ENCODE measurements at places on chromosomes 11 and 22. TPM values are rescaled to one million over a fixed set of nuclear protein-coding genes. Genes with fewer than 3 reads are reported as not detected.
A peak's percentile ranks its signal among the peaks of the same experiment; 100 is the strongest.

OR52N4 gene
- not detected for polyA plus RNA-seq

NLRP14 gene
- polyA plus RNA-seq: not detected

OLFML1 gene
- polyA plus RNA-seq: not detected

FERMT3 gene
- 0.98 TPM for polyA plus RNA-seq

PLAAT3 gene
- 0.20 TPM for polyA plus RNA-seq

ZNF143 gene
- 32.0 TPM for polyA plus RNA-seq

DNA sequence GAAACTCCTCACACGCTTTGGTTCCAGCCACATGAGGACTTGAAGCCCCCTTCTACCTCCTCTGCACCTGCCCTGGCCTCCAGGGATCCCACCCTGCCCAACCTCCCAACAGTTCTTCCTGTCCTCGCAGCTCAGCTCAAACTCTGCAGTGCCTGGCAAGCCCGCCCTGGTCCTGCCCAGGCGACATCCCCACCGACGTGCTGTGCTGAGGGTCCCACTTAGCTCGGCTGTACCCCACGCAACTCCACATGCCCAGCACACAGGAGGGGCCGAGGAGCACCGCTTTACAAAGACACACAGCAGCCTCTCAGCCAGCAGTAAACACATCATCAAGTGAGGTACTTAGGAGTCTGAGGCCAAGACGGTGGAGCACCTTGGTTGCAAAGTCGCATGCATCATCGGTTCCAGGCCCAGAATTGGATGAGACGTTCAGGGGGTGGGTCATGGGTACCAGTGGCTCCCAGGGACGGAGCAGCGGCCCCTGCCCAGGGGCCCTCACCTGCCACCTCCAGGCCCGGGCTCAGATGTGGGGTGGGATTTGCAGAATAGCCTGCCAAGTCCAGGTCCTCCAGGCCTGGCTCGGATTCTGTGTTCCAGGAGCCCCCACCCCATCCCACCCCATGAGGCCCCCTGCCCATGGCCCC, 72.6 kb downstream of the CELSR1 start:
- no peak for DNase-seq
- peaks cover 20% of the 10 kb centered on the region for H3K4me1 ChIP-seq
- H3K36me3 ChIP-seq: peaks cover 16% of the 10 kb centered on the region
- no peaks in the 10 kb centered on the region for H3K27me3 ChIP-seq
- no peak overlapping the region for H3K4me3 ChIP-seq
- H3K27ac ChIP-seq: no peak overlapping the region

GRCh38 chr11:120224972-120225909, 14.4 kb downstream of the OAF start:
- H3K4me1 ChIP-seq: no peaks in the 10 kb centered on the region
- no peak for DNase-seq
- H3K4me3 ChIP-seq: no peak overlapping the region
- H3K36me3 ChIP-seq: no peaks in the 10 kb centered on the region
- H3K27me3 ChIP-seq: no peaks in the 10 kb centered on the region

GRCh38 chr11:75524665-75525432, 892 bp downstream of the GDPD5 start:
- H3K36me3 ChIP-seq: no peaks in the 10 kb centered on the region
- no peak for DNase-seq
- H3K4me3 ChIP-seq: peak overlapping the region; percentile 56
- peaks cover 11% of the 10 kb centered on the region for H3K27me3 ChIP-seq

DNA sequence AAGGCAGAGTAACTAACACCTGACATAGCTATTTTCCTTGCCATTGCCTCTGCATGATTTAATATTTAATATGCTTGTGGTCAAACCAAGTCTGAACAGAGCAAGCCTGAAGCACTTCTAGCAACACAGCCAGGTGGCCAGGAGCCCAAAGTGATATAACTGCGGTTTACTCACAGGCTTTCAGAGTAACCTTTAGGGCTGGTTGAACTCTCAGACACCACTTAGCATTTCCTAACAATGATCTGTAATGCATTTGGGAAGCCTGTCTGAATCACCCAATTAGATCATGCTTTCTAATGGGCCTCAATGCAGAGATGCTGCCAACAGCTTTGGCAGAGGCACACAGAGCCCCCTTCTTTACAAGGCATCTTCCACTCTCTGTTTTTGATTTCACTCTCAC, 96.1 kb downstream of the FDX1 start:
- no peaks in the 10 kb centered on the region for H3K36me3 ChIP-seq
- DNase-seq: peak; percentile 70
- peaks cover 21% of the 10 kb centered on the region for H3K4me1 ChIP-seq
- peaks cover under 1% of the 10 kb centered on the region for H3K27me3 ChIP-seq
- H3K4me3 ChIP-seq: no peak overlapping the region
- H3K27ac ChIP-seq: peak overlapping the region; percentile 70

- no peaks in the 10 kb centered on the region for H3K27me3 ChIP-seq
- H3K4me1 ChIP-seq: no peaks in the 10 kb centered on the region
- no peak for DNase-seq
- no peak overlapping the region for H3K4me3 ChIP-seq
- H3K27ac ChIP-seq: no peak overlapping the region
Measured at GRCh38 chr11:16843294-16843693, 104.8 kb downstream of the C11orf58 start.

- H3K4me1 ChIP-seq: peaks cover under 1% of the 10 kb centered on the region
- H3K27ac ChIP-seq: no peak overlapping the region
- DNase-seq: no peak
- H3K36me3 ChIP-seq: peaks cover 77% of the 10 kb centered on the region
Measured at GRCh38 chr22:41261541-41262249, 21.0 kb upstream of the CHADL start.

DNA sequence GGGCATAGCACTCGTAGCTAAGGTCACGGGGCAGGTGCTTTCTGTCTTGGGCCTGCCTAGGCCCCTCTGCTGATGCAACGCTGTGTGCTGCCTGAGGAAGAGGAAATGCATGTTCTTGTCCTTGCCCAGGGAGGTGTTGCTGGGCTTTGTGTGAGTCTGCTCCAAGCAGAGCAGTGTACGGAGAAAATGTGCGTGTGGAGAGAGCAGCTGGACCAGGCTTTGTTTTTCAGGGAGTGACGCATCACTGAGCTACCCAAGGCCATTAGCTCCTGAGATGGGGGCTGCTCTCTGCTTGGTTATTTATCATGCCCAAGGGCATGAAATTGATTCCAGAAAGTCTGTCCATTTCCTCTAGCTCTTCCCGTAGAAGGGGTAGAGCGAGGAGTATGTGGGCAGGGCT, 82.9 kb upstream of the THY1 start:
- H3K4me1 ChIP-seq: peaks cover 9% of the 10 kb centered on the region
- DNase-seq: no peak
- no peak overlapping the region for H3K4me3 ChIP-seq
- peaks cover 9% of the 10 kb centered on the region for H3K27me3 ChIP-seq
- H3K36me3 ChIP-seq: no peaks in the 10 kb centered on the region
- no peak overlapping the region for H3K27ac ChIP-seq

- H3K4me3 ChIP-seq: no peak overlapping the region
- no peaks in the 10 kb centered on the region for H3K4me1 ChIP-seq
- no peaks in the 10 kb centered on the region for H3K27me3 ChIP-seq
- H3K27ac ChIP-seq: no peak overlapping the region
- H3K36me3 ChIP-seq: no peaks in the 10 kb centered on the region
Measured at GRCh38 chr11:115124786-115125185, 379.4 kb downstream of the CADM1 start.

- peaks cover 17% of the 10 kb centered on the region for H3K36me3 ChIP-seq
- no peaks in the 10 kb centered on the region for H3K27me3 ChIP-seq
- peaks cover 7% of the 10 kb centered on the region for H3K4me1 ChIP-seq
- no peak overlapping the region for H3K27ac ChIP-seq
Measured at GRCh38 chr11:72425053-72425980, 9.0 kb downstream of the CLPB start.

DNA sequence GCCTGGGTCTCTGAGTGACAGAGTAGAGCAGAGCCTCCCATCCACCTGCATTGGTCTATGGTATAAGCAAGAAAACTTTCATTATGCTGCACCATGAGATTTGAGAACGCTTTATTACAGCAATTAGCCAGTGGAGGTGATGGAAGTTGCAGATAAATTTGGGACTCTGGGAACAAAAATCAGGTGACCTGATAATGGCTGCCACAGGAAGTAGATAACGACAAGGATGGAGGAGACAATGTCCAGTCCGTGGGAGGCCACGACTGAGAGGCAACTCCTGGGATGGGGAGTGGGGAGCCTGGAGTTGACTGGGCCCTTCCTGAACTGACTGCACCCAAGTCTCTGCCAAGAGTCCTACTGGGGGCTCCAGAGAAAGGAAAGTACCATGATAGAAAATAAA, 4.7 kb downstream of the MRGPRD start:
- peaks cover 12% of the 10 kb centered on the region for H3K27me3 ChIP-seq
- no peaks in the 10 kb centered on the region for H3K36me3 ChIP-seq
- H3K4me3 ChIP-seq: no peak overlapping the region
- DNase-seq: no peak
- H3K27ac ChIP-seq: no peak overlapping the region

DNA sequence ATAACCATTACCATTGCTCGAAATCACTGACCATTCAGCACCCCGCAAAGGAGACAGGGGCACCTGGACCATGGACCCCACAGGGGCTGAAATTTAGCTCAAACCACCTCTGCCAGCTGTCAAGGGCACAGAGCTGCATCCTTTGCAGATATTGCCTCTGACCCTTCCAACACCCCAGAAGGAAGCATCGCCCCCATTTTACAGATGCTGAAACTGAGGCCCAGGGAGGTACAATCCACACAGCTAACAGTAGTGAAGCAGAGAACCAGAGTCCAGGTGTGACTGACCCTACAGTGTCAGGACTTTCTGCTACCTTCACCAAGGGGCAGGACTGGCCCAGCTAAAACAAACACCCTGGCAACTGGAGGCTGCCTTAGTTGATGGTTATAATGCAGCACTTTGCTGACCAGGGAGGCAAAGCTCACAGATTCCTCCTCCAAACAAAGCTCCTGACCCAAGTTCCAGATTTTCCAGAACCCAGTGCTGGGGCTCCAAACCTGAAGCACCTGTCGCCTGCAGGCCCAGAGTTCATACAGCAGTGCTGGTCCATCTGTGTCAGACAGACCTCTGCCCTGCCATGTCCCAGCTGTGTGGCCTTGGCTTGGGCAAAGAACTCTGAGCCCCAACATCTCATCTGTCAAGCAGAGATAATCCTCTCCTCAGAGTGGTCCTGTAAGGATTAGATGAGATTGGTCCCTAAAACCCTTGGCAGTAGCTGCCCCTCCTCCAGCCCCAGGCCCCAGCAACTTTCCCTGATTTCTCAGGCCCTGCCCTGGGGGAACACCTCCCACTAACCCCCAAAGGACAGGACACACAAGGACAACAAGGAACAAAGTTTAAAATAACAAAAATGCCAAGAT, 15.2 kb upstream of the ARAP1 start:
- no peaks in the 10 kb centered on the region for H3K27me3 ChIP-seq
- H3K36me3 ChIP-seq: no peaks in the 10 kb centered on the region
- H3K4me3 ChIP-seq: no peak overlapping the region
- DNase-seq: no peak
- H3K4me1 ChIP-seq: peaks cover 8% of the 10 kb centered on the region

Measured in keratinocyte (primary cell).